ENCODE measurements at places on chromosomes 12 and 14.

- no peak for DNase-seq
Observed at GRCh38 chr14:31895646-31896045, 181.5 kb upstream of the ARHGAP5 start.

DNA sequence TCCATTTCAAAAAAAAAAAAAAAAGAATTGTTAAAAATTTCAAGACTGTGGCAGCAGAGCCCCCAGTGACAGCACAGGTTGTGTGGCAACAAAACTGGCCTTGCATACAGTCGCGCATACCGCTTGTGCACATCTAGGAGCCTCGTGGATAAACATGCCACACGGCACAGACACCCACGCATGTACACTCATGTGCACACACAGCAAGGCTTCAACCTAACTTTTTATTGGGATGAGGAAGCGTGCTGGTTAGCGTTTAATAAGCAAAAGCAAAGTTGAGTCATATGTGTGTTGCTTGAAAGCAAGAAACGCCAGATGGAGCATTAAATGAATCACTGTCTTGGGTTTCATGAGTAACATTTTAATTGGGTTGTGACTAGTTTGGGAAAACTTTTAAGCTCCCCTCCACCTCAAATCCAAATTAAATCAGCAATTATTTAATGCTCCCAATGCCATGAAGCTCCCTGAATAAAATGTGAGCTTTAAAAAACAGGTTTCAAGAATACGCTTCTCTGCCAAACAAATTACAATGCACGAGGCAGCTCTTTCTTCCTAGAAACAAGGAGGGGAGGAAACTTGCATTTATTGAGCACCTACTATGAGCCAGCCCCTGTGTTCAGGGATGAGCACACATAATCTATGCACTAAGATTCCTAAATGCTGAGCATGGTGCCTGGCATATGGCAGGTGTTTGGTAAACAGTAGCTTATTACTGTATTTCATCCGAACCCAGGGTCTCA is 35.7 kb upstream of the EML1 start:
- peak; percentile 99 for DNase-seq

DNA sequence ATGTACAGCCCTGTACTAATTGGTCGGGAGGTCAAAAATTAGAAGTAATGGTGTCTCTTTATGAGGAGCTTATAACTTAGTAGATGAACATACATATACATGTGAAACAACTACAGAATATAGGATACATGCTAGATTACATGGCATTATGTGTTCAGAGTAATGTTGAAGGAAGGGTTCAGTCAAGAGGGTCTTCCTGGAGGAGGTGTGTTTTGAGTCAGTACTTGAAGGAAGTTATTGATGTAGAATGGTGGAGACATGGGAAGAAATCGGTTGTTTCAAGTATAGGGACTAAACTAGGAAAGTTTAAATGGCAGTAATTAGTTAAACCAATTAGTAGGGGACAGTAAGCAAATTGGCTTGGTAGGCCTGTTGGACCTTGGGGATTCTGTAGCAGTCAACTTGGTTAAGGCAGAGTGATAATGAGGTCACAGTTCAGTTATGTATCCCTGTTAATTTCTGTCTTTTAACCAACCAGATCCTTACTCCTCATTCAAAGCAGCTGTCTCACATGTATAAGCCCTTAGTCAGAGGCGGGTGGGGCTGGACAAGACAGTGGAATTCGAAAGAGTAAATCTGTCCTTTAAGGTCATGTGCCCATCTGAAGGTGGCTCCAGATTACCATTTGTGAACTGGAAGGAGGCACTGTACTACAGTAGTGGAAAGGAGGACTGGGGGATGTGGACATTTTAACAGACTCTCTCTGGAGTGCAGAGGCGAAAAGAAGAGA is 3.5 kb upstream of the ANKRD52 start:
- peak; percentile 86 for DNase-seq

DNA sequence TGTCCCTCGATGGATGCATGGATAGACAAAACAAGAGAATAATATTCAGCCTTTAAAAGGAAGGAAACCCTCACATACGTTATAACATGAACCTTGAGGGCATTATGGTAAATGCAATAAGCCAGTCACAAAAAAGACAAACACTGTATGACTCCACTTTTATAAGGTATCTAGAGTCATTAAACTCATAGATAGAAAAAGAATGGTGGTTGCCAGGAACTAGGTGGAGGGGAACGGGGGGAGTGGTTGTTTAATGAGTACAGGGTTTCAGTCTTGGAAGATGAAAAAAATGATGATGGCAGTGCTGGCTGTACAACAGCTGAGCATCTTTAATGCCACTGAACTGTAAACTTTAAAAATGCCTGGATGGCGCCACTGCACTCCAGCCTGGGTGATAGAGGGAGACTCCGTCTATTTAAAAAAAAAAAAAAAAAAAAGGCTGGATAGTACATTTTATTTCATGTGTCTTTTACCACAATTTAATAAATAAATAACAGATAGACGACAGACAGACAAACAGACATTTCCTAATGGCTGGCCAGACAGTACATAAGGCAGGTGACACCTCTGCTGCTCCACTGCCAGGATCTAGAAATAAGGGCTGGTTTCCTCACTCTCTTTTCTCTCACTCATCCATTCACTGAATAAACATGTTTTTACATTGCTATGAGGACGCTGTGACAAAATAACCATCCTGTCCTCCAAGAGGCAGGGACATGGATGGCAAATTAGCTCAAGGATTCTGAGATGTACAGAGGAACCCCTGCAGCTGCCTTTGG is 118.8 kb downstream of the FOXN3 start:
- no peak for DNase-seq

DNA sequence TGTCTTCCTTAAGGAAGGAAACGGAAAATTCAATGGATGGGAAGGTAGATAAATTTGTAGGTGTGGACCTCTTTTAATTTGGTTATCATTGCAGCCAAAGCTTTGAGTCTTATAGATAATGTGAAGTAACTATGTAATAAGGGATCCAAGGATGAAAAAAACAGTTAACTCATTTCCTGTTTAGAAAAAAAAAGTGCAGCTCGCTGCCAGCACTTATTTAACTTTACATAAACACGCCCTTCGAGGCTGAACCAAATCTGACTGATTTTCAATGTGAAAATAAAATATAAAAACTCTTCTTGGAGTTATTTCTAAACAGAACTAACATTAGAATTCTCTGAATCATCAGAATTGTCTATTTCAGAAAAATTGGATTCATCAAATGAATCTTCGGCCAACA is 7.0 kb downstream of the NUBPL start:
- no peak for DNase-seq

GRCh38 chr14:39181026-39181692 is 6.1 kb downstream of the PNN start:
- no peak for DNase-seq

GRCh38 chr12:91413581-91414546 is 231.2 kb upstream of the DCN start:
- DNase-seq = peak; percentile 13

- no peak for DNase-seq
Observed at GRCh38 chr14:76936483-76936882, 92.0 kb downstream of the IRF2BPL start.

GRCh38 chr12:27396216-27396815 is 50.2 kb upstream of the SMCO2 start:
- no peak for DNase-seq

DNA sequence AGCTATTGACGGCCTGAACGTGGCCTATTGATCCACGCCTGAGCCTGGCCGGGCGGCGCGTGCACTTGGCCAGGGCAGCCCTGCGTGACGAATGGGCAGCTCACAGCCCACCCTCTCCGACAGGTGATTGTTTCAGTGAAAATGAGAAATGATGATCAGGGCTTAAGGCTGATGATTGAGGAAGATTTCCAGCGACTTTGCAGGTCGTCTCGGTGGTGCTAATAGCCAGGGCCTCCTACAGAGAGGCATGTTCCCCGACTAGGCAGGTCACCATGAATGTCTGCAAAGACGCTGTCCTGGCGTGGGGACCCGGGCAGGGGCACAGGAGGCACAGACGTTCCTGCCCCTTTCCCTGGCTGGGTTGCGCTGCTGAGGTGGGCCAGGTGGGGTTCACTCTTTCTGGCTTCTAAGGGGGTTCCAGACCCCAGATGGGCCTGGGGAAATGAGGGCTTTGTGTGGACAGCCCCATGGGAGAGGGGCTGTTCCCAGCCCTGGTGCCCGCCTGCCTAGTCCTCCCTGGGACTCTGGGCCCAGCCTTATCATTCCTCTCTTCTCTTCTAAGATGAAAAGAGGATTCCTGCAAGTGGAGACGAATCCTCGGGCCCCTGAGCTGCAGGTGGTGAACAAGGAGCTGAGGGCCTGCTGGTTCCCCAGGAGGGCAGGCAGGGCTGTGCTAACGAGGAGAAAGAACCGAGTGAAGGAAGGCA is 157.4 kb downstream of the KIF26A start:
- DNase-seq = no peak

- DNase-seq = no peak
Observed at GRCh38 chr12:72829838-72830237, 557.7 kb downstream of the TRHDE start.

- no peak for DNase-seq
Observed at GRCh38 chr14:100115726-100116125, 43.7 kb downstream of the DEGS2 start.

GRCh38 chr12:127970491-127970890 is 296.5 kb upstream of the TMEM132C start:
- no peak for DNase-seq

DNA sequence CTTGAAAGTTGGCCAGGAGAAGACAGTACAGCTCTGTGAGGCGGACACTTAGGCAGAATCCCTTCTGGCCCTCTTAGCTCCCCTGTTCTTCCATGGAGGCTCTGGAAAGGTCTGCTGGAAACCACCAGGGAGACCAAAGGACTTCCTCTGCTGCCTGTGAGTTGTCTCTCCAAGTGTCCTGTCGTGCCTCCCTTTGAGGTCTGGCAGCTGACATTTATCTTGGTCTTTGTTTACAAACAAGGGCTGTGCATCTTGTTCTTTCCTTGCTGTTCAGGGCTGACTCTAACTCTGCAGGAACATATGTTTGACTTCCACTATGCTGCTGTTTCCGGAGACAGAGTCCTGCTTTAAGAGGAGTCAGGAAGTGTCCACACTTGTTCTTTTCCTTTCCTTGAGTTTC is 159.9 kb upstream of the FRMD6 start:
- no peak for DNase-seq

DNA sequence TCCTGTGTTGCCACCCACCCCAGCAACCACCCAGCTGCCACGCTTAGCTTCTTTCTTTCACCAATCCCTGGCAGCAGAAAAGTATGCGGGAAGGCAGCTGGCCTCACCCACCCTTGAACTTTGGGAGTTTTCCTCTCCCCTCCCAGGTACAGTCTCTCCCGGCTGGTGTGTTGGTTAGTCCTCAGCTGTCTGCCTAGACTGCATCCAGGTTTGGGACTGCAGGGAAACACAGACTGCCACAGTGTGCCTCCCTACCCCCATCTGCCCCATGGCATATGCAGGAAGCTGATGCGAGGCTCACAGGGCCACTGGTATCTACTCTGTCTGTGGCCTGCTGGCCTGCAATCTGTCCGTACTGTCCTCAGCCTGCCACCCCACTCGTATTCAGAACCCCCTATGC is 2.1 kb downstream of the CD9 start:
- no peak for DNase-seq

GRCh38 chr14:54489731-54490444 is 1.1 kb upstream of the GMFB start:
- DNase-seq = no peak

DNA sequence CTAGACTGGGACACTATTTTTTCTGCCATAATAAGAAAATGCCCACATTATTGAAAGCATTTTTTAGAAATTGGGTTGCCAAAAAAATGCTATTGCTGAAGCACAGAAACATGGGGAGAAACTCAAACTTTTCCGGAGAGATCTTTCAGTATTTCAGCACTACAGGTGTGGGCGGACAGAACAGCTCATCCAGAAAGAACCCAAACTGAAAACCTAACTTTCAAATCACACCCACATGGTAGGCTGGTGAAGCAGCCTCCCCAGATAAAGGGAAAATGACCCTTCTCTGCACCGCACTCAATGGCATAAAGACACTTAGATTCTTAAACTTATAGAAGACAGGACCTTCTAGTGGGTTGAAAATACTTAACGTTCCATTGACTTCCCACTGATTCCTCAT is 62.3 kb upstream of the TMPO start:
- DNase-seq = no peak

- no peak for DNase-seq
Observed at GRCh38 chr12:62738105-62738504, 196.8 kb downstream of the PPM1H start.

GRCh38 chr12:132396657-132397056 is 67.3 kb upstream of the GALNT9 start:
- DNase-seq = no peak

DNA sequence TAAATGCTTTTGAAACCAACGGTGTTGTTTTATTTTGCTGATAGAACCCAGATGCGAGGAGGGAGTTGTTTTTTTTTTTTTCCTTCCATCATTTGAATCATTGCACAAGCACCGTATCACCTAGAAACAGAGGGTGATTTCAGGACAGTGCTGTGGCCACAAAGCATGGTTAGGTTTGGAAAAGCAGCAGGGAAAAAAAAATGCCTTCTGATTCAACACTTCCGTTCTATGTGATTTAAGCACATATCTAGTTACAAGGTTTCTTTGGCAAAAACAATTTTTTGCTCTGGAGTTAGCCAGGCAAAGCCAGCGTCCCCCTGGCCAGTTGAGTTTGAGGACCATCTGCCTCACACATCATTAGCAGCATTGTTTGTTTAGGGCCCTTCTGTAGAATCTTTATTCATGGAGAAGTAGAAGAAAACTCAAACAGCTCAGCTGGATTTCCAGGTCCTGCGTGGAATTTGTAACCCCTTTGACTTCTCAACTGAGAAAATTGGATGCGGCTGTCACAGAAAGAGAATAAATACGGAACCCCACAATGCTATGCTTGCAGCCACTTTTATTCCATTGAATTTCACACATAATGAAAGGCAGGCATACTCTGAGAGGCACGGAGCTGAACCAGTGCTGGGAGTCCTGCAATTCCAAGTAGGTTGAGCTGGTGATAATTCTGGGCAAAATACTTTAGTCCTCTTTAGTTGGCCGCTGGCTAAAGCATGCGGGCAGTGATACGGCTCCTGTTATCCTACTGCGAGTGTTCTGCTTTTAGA is 17.0 kb upstream of the WNT5B start:
- DNase-seq = peak; percentile 89

- no peak for DNase-seq
Observed at GRCh38 chr12:93178154-93178878, 199.4 kb upstream of the NUDT4 start.

DNA sequence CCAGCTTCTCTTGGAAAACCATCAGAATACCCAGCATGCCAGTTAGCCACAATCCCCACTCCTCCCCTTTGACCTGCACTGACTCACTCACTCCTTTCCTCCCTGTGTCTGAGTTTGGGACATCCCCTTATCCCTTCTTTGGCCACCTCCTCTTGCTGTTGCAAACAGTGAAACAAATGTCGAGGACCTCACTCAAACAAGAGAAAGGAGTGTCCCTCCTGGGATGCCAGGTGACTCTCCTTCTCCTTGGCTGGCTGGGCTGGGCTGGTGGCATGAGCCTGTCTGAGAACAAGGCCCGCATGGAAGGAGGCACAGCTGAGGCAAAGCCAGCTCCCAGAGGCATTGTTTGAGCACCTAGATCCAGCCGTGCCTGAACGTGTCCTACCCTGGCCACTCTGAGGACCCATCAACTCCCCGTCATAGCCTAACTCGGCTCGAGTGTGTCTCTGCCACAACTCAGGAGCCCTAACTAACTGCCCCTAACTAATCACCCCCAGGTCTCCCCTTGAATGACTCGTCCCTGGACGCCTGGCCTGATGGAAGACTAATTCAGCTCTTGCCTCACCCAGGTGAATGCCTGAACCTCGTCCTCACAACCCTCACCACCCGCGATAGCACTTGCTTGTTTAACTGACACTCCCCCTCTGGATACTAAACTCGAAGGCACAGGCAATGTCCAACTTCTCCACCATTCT is 43.0 kb downstream of the NCOR2 start:
- DNase-seq = peak; percentile 83

All from GM04503 (cell line).